Endodermal cell (in vitro differentiated cells): ENCODE measurements at places on chromosomes 12 and 14. TPM values are rescaled to one million over a fixed set of nuclear protein-coding genes. Genes with fewer than 3 reads are reported as not detected.

Gene HOXC4
- not detected in 3 replicates for total RNA-seq

Gene LGR5
- total RNA-seq = 43.4 and 49.9 TPM in 2 replicates

Gene GPRC5A
- total RNA-seq = 1.0 and 1.1 TPM in 2 replicates

Gene SIX1
- 0.23 TPM in 1 of 3 replicates, not detected in the others for total RNA-seq

Gene DDN
- 0.09 and 0.33 TPM in 2 replicates for total RNA-seq

Gene VSX2
- total RNA-seq = not detected in 3 replicates

Gene PIANP
- 2.6 and 3.1 TPM in 2 replicates for total RNA-seq

Gene CLEC6A
- total RNA-seq = 0.20 and 0.50 TPM in 2 replicates

Gene SIX6
- total RNA-seq = not detected in 2 replicates

Gene SLC4A8
- total RNA-seq = 11.3 to 29.7 TPM (median 26.4 TPM) in 3 replicates

Gene DDHD1
- total RNA-seq = 22.0 and 27.1 TPM in 2 replicates

Gene IAPP
- total RNA-seq = 0.32 TPM in 1 of 2 replicates, not detected in the other

Gene KRT77
- total RNA-seq = not detected in 3 replicates

Gene RFX4
- 0.29 and 0.86 TPM in 2 replicates for total RNA-seq

Gene STAT6
- total RNA-seq = 60.2 to 65.5 TPM (median 62.6 TPM) in 3 replicates

Gene CEP170B
- total RNA-seq = 21.8 to 46.0 TPM (median 43.1 TPM) in 3 replicates

Gene CPM
- total RNA-seq = 0.80 to 0.82 TPM in 2 of 3 replicates, not detected in the other

Gene VRTN
- 96.3 and 108 TPM in 2 replicates for total RNA-seq
